Stimulated activated CD4-positive, alpha-beta T cell treated with anti-CD3 and anti-CD28 coated beads, Interleukin-2, amount 100 ng/mL, for 4 hours (primary cell): ENCODE measurements at places on chromosomes 3 and 15.

DNA sequence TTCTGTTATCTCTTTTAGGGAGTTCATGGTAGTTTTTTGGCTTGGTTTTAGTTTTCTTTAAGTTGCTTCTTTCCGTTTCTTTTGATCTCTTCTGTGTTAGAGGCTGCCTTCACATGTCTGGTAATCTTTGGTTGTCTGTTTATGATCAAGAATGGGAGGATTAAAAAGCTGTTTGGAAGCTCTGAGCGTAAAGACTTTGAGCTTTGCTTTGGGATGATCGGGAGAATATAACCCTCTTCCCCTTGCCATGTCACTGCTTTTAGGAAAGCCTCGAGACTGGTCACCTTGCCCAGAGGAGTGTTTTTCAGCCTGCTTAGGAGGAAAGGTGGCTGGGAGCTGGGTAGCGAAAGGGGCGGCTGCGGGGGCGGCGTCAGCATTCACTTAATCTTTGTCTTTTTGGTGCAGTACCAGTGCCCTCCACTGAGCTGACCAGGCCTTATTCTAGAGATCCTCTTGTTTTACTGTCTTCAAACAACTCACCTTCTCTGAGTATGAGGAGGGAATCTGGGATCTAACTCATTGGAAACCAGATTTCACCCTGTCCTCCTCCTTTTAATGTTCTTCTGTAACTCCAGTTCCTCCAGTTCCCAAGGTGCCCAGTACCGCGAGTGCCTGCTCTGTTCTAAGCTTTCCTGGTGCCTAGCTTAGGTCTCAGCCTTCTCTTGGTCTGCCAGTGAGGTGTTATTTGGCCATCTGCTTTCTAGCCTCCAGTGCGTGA lies 15.5 kb downstream of the TATDN2 start:
- peak; percentile 64 for DNase-seq

GRCh38 chr3:58998476-58999117 lies 51.2 kb downstream of the CFAP20DC start:
- no peak for DNase-seq

DNA sequence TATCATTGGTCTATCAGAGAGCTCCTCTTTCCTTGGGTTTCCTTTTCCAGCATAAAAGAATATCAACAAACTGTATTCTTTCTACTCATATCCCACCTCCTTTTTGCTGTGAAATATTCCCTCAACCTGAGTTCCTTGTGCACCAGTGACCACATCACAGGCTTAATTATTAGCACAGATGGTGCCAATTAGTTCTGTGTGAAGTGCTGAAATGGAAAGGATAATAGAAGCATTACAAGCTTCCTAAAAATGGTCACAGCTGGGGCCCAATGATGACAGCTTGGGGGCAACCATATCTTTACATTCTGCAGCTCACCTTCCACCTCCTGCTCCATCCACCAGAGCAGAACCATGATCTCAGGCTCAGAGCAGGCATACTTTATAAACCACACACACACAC lies 84.6 kb downstream of the ANO10 start:
- DNase-seq = no peak

GRCh38 chr15:67161412-67161811 lies 93.0 kb downstream of the AAGAB start:
- DNase-seq = no peak

DNA sequence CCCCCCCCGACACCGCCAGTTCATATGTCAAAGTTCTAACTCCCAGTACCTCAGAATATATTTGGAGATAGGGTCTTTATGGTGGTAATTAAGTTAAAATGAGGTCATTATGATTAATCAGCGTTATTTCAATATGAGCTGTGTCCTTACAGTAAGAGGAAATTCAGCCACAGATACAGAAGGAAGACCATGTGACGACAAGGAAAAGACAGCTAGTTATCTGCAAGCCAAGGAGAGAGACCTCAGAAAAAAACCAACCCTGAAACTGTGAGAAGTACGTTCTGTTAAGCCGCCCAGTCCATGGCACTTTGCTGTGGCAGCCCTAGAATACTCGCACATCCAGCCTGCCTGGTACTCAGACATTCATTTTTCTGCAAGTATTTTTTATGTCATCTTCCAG lies 62.3 kb upstream of the ARL8B start:
- no peak for DNase-seq

DNA sequence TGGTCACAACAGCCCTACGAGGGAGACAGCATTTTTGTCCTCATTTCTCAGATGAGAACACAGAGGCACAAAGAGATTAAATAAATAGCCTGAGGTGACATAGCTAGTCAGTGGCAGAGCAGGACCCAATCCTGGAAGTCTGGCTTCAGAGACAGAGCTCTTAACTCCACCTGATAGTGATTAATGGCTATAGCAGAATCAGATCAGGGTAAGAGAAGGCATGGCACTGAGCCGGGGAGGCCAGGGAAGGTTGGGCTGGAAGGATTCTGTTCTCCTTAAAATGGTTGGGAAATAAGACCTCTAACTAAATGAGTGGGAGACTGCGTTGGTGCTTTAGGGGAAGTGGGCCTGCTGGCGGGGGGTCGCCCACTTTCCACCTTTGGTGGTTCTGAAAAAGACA lies 104.5 kb downstream of the VGLL4 start:
- no peak for DNase-seq

- no peak for DNase-seq
Observed at GRCh38 chr15:93049233-93049632, 39.8 kb downstream of the RGMA start.

GRCh38 chr15:98292442-98293240 lies 332.1 kb downstream of the ARRDC4 start:
- no peak for DNase-seq

GRCh38 chr3:59401924-59402323 lies 352.1 kb upstream of the CFAP20DC start:
- DNase-seq = no peak

DNA sequence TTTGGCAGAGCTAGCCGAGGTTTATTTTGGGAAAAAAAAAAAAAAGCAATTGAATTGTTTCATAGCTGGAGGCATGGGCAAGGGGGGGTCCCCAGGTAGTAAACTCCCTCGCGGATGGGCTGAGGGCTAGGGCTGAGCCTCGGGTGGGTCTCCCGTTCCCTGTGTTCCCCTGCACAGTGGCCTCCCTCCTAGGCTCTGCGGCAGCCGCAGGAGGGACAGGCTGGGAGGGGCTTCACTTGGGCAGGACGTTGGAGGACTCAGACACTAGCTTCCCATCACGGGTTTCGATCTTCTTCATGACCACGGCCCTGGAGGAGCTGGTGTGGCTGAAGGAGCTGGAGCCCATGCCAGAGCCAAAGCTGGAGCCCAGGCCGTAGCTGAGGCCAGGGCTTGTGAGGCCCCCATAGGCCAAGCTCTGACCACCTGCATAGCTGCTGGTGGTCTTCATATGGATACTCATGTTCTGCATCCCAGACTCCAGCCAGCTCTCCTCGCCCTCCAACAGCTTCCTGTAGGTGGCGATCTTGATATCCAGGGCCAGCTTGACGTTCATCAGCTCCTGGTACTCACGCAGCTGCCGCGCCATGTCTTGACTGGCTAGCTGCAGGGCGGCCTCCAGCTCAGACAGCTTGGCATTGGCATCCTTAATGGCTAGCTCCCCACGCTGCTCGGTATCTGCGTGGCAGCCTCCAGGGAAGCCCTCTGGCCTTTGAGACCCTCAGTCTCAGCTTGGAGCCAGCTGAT lies 64.0 kb upstream of the CDAN1 start:
- no peak for DNase-seq

DNA sequence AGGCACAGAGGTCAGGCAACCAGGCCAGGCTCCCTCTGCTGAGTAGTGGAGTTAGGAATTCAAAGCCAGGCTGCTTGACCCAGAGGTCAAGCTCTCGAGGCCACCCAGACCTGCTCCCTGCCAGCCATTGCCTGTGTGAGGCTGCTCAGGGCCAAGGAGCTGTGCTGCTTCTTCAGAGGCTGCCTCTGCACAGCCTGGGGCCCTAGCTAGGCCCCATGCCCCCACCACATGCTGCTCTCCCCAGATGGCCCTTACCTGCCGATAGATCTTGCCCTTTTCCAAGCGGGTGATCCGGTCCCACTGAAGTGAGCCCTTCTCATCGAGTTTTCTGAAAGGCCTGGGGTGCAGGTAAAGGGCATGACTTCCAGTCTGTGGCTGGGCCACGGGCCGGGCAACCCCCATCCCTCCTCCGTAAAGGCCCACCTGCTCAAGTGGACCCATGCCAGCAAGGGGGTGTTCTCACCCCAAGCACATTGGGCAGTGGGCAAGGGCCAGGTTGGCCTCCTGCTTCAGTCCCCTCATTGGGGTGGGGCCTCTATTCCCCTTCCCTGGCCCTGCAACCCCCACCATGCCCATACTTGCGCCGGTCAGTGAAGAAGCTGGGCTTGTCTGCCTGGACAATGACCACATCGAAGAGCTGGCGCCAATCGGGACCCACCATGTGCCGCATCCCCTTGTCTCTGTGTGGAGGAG lies 6.5 kb downstream of the NT5DC2 start:
- no peak for DNase-seq

GRCh38 chr15:41263891-41264351 lies 32.9 kb downstream of the CHP1 start:
- no peak for DNase-seq

GRCh38 chr3:136644212-136644611 lies 108.0 kb downstream of the STAG1 start:
- no peak for DNase-seq

- DNase-seq = no peak
Observed at GRCh38 chr15:97598353-97598798, 362.1 kb upstream of the ARRDC4 start.

DNA sequence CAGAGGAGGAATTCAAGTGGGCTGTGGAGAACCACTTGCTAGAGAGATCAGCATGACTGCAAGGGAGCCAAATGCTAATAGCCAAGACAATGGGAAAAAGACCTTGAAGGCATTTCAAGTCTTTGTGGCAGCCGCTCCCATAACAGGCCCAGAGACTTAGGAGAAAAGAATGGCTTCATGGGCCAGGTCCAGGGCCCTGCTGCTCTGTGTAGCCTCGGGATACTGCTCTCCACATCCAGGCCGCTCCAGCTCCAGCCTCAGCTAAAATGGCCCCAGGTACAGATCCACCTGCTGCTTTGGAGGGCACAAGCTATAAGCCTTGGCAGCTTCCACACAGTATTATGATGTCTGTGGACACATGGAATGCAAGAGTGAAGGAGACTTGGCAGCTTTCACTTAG lies 157.7 kb downstream of the NECTIN3 start:
- no peak for DNase-seq

DNA sequence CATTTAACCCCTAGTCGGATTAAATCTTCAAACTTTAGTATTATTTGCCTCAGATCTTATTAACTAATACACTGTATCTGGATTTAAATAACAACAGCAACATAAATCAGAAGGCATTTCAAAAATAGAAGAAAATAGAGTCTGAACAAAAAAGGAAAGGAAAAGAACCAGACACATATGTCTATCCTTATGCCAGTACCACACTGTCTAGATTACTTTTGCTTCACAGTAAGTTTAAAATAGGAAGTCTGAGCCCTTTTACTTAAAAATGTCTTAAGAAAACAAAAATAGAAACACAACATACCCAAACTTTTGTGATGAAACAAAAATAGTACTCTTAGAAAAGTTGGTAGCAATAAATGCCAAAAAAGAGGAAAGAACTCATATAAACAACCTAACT lies 1615.8 kb downstream of the SI start:
- DNase-seq = no peak

DNA sequence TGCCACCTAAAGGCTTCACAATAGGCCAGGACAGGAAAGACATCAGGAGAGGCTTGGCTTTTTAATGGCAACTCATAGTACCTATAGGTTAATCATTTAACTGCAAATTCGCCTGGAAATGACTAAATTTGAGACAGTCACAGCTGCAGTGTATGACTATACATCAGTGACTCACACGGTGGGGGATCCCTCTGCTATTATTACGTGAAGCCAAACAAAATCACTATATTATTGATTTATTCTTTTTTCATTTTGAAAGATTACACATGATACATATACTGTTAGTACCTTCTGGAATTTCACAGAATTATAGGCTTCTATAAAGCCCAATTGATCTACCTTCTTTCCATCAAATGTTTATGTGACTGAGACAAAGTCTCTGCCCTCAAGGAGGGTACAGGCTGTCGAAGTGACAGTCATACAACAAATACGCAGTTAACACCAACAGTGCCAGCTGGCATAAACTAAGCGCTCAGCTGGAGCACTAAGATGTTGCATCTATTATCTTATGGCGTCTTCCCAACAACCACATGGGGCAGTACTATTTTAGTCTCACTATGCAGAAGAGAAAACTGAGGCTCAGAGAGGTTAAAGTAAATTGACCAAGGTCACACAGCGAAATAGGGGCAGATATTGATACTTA lies 82.0 kb upstream of the LMOD3 start:
- peak; percentile 39 for DNase-seq

DNA sequence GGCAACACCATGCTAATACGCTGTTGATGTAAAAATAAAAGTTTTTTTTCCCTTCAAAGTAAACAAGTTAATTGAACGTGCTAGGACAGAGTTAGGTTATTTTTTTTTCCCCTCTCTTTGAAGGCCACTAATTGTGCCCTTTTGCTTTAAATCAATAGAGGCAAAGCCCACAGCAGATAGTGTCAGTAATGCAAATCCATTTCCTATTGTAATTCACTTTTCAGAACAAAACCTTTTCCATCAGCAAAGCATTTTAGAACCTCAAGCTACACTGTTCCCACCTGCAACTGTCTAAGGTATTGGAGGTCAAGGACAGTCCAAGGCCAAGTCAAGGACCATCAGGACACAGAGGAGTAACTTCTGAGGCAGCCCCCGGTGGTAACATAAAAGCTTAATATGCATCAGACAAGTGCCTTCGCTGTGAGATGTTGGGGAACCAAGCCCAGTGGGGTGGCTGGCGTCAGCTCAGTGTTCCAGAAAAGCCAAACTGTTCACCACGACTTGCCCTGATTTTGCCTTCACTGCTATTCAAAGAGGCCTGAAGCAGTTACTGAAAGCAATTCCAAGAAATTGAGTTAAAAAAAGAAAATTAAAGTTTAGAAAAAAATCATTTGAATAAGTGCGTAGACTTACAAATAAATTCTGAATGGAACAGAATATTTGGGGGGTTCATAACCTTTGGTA lies 65.8 kb upstream of the ICE2 start:
- no peak for DNase-seq

DNA sequence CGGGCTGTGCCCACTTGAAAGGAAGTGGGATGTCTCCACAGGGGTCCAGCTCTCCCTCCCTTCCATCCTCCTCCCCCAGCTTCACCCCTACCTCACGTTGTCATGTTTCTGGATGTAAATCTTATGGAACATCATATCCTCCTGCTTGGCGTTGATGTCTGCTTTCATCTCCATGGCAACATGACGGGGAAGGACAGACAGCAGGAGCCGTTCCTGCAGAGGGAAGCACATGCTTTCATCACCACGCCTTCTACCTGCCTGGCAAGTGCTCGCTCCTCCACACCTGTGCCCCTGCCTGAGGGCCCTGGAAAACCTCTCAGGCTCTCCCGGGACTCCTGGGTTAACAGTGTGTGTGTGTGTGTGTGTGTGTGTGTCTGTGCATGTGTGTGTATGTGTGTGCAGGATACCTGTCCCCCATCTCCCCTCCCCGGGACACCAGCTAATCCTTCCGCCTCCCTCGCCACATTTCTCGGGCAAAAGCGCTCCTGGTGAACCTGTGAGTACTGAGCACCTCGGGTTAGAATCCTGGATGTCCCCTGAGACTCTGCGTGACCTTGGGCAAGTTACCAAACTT lies 101.1 kb downstream of the ADCY5 start:
- no peak for DNase-seq

GRCh38 chr3:98961161-98962155 lies 60.0 kb upstream of the DCBLD2 start:
- no peak for DNase-seq
